ENCODE measurements at places on chromosomes 6 and 20. TPM values are rescaled to one million over a fixed set of nuclear protein-coding genes. Genes with fewer than 3 reads are reported as not detected.

The CDKAL1 gene
- 3.6 TPM for total RNA-seq

The WFDC10B gene
- not detected for total RNA-seq

The TUBB2B gene
- total RNA-seq = 13.2 TPM

The RSPO3 gene
- 122 TPM for total RNA-seq

The MYL9 gene
- 19.1 TPM for total RNA-seq

The MYLK4 gene
- total RNA-seq = 0.13 TPM

The TMEM14A gene
- 36.4 TPM for total RNA-seq

The BPIFB2 gene
- not detected for total RNA-seq

Data from A549 treated with CpdA at 1 μM for 4 hours (cell line).